ENCODE measurements at places on chromosomes 2 and 18.
A peak's percentile ranks its signal among the peaks of the same experiment; 100 is the strongest.

DNA sequence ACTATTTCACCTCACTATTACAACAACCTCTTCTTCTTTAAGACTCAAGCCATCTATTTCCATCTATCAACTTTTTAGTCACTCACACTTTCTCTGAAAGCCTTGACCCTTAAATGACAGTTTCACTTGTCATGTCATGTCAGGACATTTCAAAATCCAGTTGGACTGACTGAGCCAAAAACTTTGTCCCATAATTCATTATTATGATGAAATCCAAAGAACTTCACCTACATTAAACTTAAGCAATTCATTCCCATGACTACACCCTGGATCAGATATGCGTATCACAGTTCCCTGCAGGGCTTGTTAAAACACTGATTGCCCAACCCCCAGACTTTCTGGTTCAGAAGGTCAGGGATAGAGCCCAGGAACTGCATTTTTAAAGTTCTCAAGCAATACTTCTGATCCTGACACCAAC is 26.5 kb downstream of the LDAH start:
- DNase-seq = no peak

DNA sequence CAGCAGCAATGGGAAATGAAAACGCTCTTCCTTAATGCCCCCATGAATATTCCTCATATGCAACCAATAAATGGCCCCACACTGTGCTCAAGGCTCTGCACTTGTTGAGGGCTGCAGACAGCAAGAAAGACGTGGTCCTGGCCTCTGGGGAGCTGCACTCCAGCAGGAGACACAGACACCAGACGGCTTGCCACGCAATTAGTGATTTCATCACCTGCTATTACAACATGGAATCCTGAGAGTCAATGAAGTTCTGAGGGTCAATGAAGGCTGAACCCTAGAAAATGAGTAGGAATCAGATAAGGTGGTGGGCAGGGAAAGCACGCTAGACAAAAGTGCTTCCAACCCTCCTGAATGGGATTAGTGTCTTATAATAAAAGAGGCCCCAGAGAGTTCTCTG is 18.9 kb downstream of the CREG2 start:
- DNase-seq = no peak

GRCh38 chr18:3234457-3234856 is 13.1 kb upstream of the MYL12A start:
- no peak for DNase-seq

- no peak for DNase-seq
These were observed 304.8 kb downstream of the TRIB2 start for GRCh38 chr2:13021470-13021957.

- DNase-seq = no peak
These were observed 80.1 kb upstream of the MAP3K20 start for GRCh38 chr2:172995323-172996244.

DNA sequence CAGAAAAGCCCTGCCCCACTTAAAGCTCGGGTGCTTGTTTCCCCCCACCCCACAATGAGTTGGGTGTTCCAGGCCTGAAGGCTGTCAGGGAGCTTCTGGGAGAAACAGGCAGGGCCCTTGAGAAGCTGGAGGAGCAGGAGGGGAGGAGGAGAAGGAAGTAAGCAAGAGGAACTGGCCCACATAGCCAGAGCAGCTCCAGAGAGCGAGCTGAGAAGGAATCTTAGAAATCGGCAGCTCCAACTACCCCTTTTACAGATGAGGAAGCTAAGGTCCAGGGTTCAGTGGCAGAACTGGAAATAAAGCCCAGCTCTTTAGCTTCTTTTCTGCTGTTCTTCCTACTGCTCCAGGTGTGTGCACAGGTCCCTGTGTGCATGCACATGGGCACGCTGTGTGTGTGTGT is 12.7 kb upstream of the KCNK3 start:
- no peak for DNase-seq

DNA sequence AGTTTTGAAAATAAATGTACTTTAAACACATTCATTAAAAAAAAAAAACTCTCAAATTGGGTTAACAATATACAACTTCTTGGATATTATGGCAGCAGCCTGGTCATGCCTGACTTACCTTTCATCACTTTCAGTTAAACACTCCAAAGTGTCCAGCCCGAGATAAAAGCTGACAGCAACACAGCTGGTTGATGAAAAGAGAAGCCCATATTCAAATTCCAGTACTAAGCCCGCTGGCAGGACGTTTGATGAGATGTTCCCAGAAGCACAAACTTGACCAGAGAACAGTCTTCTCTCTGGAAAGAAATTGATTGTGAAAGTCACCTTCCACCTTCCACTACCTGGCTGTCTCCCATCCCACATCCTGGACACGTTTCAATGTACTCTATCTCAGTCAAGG is 586.3 kb downstream of the TDRD15 start:
- no peak for DNase-seq

DNA sequence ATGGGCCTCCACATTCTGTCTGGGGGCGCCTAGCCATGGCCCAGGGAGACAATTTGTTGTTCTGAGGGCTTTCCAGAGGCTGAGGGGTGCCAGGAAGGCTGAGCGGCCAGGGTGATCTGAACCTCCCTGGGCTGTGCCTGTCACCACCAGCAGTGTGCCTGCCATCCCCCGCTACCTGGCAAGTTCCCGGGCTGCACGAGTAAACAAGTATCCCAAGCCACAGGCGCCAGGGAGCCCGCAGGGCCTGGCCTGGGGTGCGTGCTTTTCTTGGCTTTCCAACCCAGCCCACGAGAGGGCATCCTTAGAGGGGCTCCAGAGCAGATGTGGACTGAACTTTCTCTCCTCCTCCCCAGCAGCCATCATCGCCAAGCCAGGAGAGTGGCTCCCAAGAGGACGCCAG is 35.1 kb upstream of the B3GNT7 start:
- DNase-seq = no peak

DNA sequence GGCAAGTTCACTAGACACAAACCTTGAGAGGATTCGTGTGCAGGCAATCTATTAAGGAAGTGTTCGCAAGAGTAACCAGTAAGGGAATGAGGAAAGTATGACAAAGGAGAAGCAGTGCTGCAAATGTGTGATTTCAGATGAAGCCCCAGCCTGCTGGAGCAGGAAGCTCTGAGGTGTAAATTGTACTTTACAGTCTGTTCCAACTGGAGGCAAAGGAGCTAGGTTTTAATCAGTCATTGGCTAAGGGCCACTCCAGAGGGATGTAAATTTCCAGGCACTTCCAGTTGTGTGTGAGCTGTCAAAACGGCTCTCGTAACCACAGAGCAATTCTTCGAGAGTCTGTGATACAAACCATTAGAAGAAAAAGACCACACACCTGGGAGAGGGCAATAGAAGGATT is 359.5 kb upstream of the FAM98A start:
- no peak for DNase-seq

DNA sequence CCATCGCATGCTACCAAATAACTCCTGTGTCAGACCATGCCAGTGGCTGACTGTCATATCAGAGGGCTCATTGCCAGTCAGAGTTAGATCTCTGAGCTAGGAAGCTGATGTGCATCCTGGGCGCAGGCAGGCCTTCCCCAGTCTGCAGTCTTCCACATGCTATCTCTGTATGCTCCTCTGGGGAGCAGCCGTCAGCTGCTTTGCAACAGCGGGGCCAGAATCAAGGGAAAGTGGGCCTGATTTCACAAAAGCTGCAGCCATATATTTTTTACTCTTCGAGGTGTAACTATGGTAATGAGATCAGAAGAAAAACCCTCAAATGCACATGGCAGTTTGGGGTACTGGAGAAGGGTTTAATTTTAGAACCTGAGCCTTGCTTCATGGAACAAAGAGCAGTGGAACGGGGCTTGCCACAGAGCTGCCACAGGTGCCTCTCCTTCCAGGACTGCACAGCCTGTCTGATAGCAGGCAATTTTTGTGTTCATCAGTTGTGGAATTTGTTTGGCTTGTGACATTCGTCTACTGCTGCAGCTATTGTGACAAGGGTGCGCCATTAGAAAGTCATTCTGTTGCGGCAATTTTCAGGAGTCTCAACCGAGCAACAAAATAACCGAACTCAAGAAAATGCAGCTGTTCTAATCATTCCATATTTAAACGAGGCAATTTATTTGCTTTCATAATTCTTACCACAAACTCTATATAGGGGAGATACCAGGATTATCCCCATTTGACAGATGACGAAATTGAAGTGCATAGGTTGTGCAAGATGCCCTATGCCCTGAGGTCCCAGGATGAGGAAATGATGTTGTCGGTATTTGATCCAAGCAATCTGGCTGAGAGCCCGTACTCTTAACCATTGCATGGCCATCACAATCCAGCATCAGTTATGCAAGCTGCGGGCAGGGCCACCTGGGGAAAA is 109.6 kb upstream of the CYRIA start:
- no peak for DNase-seq

DNA sequence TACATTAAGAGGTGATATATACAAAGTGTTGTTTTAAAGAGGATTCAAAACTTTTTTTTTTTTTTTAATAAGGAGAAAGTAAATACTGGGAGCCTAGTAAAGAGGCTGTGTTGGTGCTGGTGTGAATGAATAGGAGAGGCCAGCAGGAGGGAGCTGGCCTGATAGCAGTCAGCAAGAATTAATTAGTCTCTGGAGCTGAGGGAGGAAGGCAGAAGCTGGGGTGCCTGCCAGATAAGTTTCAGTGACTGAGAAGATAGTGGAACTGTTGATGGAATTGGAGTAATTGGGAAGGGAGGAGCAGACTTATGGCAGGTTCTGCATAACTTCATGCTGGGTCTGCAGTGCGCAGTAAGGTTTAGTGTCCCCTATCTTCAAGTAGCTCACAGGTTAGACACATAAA is 36.2 kb upstream of the SNORC start:
- DNase-seq = no peak

DNA sequence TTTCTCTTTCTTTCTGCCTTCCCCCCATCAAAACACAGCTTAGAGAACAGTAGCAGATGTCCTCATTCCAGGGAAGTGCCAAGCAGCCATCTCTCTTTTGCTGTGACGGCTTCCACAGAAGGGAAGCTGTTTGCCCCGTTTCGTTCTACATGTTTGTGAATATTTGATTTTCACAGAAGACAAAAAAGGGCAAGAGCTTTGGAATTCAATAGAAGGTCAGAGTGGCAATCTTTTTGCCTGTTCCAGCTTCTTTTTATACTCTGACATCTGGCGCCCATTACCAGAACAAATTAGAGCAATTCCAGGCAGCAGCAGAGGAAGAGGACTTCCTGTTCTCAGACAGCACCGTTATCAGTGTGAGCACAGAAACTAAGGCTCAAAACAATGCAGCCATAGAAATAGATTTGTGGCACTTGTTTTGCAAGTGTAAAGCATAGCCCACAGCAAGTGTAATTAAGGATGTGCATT is 79.0 kb upstream of the CDH19 start:
- no peak for DNase-seq

GRCh38 chr2:24861500-24861899 is 58.5 kb downstream of the ADCY3 start:
- DNase-seq = no peak

- no peak for DNase-seq
These were observed 103.6 kb downstream of the KLHL29 start for GRCh38 chr2:23488584-23488983.

DNA sequence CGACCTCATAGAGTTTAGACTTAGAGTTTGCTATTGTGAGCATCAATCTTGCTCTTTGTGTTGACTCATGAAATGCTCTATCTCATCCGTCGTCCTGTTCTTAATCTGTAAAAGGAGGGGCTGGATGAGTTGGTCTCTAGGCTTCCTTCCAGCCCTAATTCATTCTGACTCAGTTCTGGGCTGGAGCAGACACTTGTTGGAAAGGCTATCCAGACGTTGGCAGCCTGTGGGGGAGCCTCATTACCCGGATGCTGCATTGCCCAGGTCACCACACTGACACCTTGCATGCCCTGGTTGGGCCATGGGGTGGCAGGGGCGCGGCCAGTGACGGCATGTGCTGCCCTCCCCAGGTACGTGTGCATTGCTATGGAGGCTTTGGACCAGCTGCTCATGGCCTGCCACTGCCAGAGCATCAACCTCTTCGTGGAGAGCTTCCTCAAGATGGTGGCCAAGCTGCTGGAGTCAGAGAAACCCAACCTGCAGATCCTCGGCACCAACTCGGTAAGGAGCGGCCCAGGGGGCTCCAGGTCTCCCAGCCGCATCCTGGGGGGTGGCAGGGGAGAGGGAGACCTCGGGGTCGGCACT is 61.5 kb downstream of the EFR3B start:
- DNase-seq = no peak

GRCh38 chr2:129880971-129881370 is 98.5 kb upstream of the RAB6C start:
- no peak for DNase-seq

DNA sequence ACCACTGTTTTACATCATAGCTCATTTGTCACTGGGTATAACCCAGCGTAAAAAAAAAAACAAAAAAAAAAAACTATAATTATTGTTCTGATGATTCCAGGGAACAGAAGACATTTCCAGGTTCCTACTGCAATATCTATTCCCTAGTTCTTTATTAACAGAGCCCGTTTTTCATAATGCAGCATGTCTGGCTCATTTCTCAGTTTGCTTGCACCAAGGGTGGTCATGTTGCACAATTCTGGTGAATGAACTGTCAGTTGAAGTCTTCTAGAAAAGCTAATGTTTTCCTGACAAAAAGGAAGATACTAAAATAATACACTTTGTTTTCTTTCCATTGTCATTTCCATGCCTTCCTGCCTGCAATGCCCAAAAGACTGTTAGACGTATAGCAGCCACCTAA is 180.1 kb downstream of the RDH14 start:
- no peak for DNase-seq

DNA sequence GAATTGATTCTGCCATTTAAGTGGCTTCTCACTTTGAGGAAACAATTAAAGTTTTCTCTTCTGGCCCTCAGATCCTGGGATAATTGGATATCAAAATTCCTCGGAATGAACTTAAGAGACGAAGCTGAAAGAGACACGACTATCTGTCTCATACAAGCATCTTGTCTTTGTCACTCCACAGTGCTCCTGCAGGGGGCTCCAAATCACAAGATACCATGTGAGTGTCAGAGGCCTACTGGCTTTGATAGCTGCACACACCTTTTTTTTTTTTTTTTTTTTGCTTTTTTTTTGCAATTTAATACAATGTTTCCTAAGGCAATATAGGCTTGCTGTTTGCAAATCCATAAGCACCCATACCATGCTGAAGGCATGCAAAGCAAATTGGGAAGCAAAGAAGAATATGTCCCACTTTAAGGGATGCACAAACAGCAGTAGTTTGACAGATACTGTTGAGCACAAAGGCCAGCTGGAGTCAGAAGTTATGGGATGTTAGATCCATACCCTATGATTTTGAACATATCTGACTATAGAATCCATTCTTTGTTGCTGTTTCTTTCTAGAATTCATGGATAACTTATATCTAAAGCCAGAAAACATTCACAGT is 109.0 kb upstream of the CBLN2 start:
- no peak for DNase-seq

- no peak for DNase-seq
These were observed 43.0 kb downstream of the WDSUB1 start for GRCh38 chr2:159243529-159243928.

GRCh38 chr2:160652236-160652635 is 158.6 kb upstream of the RBMS1 start:
- peak; percentile 33 for DNase-seq

- DNase-seq = no peak
These were observed 8.3 kb downstream of the TCF4 start for GRCh38 chr18:55579501-55580270.

GRCh38 chr18:14124689-14125088 is 7.5 kb downstream of the ZNF519 start:
- no peak for DNase-seq

- DNase-seq = no peak
These were observed 45.0 kb upstream of the ALPP start for GRCh38 chr2:232333361-232334135.
